ENCODE measurements at places on chromosomes 5 and 9.

DNA sequence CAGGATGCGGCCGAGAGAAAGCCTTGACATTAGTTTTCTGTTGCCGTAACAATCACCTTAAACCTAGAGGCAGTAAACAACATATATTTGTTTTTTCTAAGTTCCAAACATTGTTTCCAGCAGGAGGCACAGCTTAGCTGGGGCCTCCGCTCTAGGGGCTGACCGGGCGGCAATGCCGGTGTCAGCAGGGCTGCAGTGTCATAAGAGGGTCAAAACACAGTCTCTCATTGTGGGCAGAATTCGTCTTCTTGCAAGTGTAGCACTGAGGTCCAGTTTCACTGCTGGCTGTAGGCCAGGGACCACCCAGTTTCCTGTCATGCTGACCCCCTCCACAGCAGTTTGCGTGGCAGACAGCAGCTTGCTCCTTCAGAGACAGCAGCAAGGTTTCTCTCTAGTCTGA, 186.2 kb downstream of the PJA2 start:
- no peak for DNase-seq

DNA sequence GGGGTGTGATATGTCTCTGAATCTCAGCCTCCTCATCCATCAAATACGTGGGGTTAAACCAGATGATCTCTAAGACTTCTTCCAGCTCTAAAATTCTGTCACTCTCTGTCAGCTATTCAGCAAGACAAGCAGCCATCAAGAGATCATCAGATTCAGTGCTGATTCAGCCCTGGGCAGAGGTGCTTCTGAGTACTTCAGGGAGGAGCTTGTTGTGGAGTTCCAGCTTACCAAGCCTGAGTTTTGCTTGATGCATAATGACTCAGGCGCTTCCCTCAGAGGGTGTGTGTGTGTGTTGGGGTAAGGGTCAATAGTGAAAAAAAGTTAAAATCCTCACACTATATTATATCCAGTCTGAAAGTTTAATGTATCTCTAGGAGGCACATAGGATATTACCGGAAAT, 29.6 kb upstream of the TAF1L start:
- DNase-seq, result no peak

DNA sequence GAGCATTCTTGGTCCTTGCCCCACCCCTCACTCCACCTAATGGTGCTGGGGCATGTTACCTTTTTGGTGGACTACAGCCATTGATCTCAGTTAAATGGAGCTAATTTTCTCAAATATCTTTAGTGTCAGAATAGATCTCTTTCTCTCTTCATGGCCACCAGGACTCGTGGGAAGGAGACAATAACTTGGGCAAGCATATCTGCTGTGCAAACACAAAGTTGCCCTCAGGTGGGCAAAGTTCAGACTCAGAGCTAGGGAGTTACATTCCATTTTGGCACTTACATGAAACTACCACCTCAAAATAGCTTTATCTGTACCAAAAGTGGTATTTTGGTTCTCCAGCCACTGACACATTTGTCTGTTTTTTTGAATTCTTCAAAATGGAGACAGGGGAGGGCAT, 671.9 kb upstream of the KLF4 start:
- no peak for DNase-seq

DNA sequence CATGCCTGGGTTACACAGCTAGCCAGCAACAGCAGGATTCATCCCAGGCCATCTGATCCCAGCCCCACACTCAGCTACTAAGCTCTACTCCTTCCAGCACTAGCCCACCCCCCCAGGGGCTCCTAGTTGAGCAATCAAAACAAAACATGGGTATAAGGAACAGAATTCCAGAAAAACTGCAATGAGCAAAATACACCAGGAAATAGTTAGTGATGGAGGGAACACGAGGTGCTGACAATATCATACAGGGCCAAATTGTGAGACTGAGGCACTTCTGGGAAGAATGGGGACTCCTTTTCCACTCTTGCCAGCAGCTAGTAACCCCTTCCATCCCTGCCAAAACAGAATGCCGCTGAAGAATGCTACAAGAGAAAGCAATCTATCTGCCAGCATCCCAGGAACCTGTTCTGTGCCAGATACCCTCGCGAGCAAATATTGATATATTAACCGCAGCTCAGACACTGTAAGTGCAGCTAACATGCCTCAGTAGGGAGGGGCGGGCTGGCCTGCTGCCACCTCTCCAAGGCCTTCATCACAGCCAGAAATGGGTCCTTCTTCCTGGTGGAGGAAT, 161.4 kb downstream of the SLIT3 start:
- DNase-seq, result no peak

DNA sequence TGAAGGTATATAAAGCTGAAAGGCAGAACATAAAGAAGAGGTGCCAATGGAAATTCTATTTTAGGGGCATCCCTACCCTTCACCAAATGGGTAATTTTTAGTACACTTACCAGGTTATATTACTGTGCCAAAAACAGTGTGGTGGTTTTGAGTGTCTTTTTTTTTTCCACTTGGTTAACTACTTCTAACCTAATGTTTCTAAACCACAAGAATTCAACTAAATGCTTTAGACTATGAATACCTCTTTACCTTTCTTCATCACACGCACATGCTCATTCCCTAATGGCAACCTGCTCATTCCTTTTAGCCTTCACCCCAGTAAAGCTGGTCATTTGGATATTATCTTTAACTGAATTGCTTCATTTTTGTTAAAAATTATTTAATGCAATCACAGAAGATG, 215.6 kb downstream of the PIK3R1 start:
- DNase-seq, result no peak

- no peak for DNase-seq
These were observed 91.6 kb downstream of the FBXW11 start for GRCh38 chr5:171914726-171915338.

DNA sequence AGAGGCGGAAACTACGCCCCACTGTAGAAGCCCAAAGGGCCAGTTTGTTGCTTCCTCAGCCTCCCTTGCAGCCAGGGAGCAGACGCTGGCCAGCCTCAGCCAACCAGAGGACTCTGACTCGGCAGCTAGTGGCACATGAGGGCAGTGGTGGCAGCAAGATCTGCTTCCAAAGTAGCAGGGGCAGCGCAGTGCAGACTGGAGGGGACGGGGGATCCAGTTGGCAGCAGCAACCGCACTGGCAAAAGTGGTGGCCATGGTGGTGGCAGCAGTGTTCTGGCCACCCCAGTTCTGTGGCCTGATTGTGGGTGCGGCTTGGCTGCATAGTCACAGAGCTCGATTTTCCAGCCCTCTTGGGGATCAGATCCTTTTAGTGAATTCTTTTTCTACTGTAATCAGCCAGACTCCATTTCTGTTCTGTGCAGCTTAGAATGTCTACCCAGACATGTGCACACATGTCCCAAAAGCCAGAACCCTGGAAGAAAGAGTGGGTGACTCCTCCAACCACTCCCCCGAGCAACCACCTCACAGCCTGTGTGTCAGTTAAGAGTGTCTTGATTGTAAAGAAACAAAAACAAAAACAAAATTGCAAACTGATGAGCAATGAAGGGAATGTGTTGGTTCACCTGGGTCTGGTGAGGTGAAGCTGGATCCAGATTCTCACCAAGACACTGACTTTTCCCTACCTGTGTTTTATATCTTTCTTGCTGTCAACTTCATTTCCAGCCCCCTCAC, 11.0 kb upstream of the ZBTB43 start:
- DNase-seq, result no peak

GRCh38 chr9:36191290-36191645, 547 bp downstream of the CLTA start:
- no peak for DNase-seq

GRCh38 chr5:79201206-79201605, 34.7 kb upstream of the JMY start:
- no peak for DNase-seq

GRCh38 chr5:112977440-112977861, 853 bp downstream of the DCP2 start:
- no peak for DNase-seq

DNA sequence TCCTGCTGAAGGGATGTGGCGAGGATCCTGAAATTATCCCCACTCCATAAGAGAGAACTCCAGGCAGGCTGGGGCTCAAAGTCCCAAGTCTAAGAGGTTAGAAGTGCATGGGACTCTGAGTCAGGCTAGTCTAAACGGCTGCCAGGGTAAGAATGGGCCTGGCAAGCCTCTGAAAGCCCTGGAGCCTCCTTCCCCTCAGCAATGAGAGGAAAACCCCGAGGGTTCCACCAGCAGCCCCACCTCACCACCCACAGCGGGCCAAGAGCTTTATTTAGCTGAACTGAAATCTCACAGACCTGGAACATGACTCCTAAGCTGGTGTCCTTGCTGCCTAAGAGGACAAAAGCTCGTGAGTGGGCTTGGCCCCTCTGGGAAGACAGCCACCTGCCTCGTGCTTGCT, 135.5 kb downstream of the SEC61B start:
- no peak for DNase-seq

DNA sequence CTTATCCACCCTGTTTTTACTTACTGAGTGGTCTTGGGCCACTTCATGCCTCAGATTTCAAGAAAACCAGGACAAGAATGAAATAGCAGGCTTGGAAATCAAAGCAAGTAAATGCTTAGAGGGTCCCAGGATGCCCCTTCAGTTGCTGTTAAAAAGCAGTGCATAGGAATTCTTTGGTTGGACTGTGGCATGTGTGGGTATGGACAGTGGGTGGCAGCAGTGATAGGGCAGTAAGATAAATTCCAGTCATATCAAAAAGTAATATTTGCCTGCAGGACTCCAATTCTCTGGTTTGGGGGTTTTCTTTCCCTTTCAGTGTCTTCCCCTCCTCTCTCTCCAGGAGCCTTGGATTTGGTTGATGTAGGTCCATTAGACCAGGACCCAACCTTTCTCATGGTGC, 306.7 kb upstream of the CLINT1 start:
- DNase-seq, result no peak

DNA sequence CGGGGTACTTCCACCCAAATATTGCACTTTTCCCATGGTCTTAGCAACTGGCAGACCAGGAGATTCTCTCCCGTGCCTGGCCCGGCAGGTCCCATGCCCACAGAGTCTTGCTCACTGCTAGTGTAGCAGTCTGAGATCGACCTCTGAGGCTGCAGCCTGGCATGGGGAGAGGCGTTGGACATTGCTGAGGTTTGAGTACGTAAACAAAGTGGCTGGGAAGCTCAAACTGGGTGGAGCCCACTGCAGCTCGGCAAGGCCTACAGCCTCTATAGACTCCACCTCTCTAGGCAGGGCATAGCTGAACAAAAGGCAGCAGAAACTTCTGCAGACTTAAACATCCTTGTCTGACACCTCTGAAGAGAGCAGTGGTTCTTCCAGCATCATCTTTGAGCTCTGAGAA, 40.1 kb upstream of the EBF1 start:
- no peak for DNase-seq

DNA sequence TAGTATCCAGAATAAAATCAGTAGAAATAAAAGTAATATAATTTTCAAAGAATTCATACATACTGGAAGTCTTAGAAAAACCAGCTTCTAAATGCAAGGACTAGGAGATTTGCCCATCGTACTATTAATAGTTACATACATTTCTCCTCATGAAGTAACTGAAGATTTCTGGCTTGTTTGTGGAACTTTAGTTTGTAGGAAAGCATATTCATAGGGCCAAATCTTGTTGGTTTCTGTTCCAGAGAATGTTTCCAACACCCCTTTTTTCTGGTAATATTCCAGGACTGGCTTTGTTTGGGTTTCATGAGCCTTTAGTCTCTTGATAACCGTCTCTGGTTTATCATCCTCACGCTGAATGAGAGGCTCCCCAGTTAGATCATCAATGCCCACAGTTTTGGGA, 66.3 kb upstream of the TJP2 start:
- no peak for DNase-seq

DNA sequence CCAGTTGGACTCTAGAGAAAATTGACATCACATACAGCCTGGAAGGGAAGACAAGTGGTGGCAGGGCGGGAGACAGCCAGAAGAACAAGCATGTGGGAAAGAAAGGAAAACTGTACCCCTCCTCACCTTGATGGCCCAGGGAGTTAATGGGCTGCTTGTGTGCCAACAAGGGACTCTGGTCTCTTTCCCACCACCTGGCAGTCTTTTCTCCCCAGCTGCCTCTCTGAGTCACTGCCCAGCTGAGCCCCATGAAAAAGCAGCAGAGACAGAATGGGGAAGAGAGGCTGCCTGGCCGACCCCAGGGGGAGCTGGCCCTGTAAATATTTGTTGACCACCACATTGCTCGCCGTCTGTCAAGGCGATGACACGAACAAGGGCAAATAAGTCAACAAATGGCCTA, 359.4 kb downstream of the ENC1 start:
- DNase-seq, result no peak
